Stimulated activated CD4-positive, alpha-beta T cell treated with anti-CD3 and anti-CD28 coated beads, Interleukin-1b, Interleukin-23, amount 100 ng/mL, for 1 hour (primary cell): ENCODE measurements at places on chromosomes 16 and 17.

GRCh38 chr17:488993-489757 is 136.6 kb upstream of the RPH3AL start:
- DNase-seq, result no peak

DNA sequence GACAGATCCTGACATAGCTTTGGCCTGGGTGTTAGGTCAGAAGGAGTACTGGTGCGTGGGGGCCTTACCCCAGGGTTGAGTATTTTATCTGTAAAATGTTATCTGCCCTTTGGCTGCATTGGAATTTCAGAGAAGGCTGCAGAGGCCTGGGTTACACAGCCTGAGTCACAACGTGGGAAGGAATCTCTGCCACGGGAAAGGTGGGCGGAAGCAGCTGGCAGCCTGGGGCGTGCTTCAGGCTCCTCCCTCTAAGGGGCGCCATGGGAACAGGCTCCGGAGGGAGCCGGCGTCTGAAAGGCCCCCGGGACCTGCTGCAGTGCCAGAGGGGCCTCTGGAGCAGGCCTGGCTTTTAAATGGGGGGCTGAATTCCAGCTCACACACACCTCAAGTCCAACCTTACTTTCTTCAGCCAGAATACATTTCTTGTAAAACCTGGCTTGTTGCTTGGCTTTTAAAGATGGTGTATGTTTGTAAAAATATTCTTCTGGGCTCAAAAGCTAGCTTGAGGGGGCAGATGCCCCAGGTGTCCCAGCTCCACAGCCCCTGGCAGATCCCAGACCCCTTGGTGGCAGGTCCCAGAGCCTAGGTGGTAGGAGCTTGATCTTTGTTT is 142.2 kb downstream of the RAB11FIP4 start:
- no peak for DNase-seq

DNA sequence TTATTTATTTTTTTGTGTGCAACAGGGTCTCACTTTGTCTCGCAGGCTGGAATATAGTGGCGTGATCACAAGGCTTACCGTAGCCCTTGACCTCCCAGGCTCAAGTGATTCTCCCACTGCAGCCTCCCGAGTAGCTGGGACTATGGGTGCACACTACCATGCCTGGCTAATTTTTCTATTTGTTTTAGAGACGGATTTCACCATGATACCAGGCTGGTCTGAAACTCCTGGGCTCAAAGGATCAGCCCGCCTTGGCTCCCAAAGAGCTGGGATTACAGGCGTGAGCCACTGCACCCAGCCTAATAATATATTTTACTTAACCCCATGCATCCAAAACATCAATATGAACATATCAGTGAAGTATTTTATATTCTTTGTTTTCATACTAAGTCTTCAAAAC is 2.0 kb downstream of the CCDC200 start:
- no peak for DNase-seq

DNA sequence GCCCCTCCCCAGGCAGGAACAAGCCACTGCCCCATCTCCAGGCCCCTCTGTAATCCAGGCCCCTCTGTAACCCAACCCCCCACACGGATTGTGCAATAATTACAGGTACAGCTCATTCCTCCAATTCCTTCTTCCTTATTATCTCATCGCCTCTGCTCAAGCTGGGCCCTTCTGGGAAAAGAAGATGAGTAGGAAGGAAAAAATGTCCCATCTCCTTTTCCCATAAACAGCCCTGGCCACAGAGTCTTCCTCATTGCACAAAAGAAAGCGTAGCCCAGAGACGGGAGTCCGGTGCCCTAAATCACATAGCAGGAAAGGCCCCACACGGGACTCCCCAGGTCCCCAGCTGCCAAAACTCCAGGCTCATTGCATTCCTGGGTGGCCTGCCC is 3.6 kb upstream of the LITAFD start:
- no peak for DNase-seq

DNA sequence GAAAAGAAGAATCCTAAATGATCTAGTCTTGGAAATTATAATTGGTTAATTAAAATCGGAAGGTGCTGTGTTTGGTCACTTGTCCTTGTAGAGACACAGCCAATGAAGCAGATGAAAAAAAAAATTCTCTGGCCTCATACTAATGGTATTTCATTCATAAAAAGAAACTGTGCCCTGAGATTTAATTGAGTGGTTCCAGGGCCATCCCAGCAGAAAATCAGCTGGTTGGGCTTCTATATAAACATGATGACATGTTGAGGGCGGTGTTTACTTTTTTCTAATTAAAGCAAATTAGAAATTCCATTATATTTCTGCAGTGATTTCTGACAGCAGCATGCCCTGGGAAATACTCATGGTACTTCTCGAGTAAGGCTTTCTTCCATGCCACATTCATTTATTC is 191.9 kb upstream of the KCNJ16 start:
- DNase-seq, result no peak

GRCh38 chr16:78689536-78689935 is 590.1 kb downstream of the WWOX start:
- DNase-seq, result no peak

GRCh38 chr17:10793816-10794215 is 10.1 kb downstream of the TMEM238L start:
- no peak for DNase-seq

- peak; percentile 63 for DNase-seq
These were observed at the start of gene CMTM3 for GRCh38 chr16:66604376-66605176. CMTM3 (plus strand) TSS chr16:66604704; CDS start chr16:66604806, 102 bp downstream.

DNA sequence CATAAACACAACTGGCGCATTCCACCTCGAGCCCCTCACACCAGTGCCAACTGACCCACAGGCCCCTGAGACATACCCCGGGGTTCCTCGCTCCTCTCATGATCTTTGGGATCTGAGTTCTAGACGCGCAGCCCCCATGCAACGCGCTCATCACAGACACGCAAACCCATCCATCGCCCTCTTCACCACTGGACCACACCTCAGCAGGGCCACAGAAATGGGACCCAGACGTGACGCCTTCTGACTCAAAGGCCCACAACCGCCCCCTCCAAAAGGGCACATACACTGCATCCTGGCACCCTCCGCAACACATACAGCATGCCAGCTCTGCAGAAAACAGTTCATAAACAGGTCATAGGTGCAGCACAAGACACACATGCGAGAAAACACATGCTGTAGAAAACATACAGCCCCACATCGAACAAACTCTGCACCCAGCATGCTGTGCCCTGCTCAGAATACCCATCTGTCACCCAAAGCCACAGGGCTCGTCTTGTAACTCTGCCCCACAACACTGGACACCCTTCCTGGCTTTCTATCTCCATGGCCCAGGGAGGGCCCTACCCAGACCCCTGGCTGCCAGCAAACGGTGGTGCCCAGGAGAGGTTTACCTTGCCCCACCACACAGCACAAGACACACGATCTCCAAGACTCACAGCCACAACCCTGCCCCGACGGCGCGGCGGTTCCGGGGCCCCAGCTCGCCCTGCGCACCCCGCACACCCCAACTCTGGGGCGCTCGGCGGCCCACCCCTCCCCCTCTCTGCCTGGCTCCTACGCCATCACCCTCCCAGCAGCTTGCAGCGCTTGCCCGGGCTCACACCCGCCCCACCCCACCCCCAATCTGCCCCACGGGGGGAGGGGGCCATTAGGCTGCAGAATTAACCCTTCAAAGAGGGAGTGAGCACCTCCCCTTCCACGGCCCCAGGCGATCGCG is 887 bp downstream of the ZBTB4 start:
- DNase-seq, result peak; percentile 32
